Femur (tissue), 1 donor: ENCODE measurements at places on chromosomes 6 and 20.

- DNase-seq = no peak
These were observed 81.3 kb downstream of the ID4 start for GRCh38 chr6:19918436-19918835.

GRCh38 chr6:157376241-157376640, 4.7 kb upstream of the ZDHHC14 start:
- no peak for DNase-seq

DNA sequence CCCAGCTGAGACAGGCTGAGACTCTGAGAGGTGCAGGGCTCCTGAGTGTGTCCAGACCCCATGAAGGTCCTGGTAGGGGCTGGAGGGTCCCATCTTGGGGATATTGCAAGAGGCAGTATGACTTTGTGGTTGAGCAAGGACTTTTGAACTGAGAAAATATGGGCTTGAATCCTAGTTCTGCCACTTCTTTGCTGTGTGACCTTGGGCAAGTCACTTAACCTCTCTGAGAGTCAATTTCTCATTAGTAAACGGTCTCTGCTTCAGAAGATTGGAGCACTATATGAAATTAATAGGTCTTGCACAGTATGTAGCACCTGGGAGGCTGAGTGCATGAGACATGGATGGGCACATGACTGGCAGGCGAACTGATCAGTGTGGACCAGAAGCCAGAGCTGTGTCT, 42.7 kb downstream of the TFEB start:
- no peak for DNase-seq

GRCh38 chr6:104728448-104728847, 131.3 kb downstream of the HACE1 start:
- DNase-seq = no peak

GRCh38 chr6:13472099-13472498, 15.3 kb downstream of the GFOD1 start:
- DNase-seq = no peak

- peak; percentile 81 for DNase-seq
These were observed at the start of gene SMPDL3A for GRCh38 chr6:122789182-122790027. Gene SMPDL3A, plus strand, starts transcription at chr6:122789258. Its CDS starts 89 bp downstream, at chr6:122789347.

- DNase-seq = no peak
These were observed 90.4 kb downstream of the CEBPB start for GRCh38 chr20:50280851-50281655.

GRCh38 chr6:169940481-169941271, 189.3 kb downstream of the ERMARD start:
- no peak for DNase-seq

GRCh38 chr6:130888246-130888645, 61.0 kb downstream of the SMLR1 start:
- DNase-seq = no peak

DNA sequence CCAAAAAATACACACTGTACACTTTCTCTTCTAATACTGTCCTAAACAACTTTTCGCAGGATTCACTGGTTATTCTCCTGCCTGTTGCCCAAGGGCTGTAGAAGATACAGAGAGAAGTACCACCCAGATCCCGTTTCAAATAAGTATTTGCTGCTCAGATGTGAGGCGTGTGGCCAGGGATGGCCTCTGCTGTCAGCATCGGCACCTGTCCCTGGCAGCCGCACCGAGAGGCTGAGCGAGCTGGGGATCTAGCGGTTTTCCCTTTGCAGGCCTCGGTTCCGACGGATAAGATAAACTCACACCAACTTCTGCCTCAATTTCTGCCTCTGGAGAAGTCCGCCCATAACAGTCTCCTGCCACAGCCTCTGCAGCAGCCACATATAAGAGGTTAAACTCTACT, 685.2 kb upstream of the AGPAT4 start:
- no peak for DNase-seq

DNA sequence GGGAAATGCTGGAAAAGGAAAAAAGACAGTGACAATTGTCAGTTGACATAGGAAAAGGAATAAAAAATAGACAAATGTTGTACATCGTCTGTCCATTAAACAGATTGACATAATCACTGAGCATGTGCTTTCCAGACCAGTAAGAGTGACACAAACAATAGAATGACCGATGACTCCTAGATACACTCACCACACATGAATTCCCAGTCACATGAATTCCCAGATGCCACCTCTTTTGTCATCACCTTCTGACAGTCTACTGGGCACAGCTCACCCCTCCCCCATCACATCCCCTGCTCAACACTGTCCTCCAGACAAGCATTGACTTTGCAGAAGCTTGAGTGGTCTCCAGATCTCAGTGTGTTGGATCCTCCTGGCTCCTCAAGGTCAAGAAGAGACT, 25.9 kb downstream of the POM121L2 start:
- DNase-seq = no peak

GRCh38 chr6:133207754-133208153, 33.4 kb upstream of the EYA4 start:
- DNase-seq = no peak

GRCh38 chr20:20174089-20174835, 121.9 kb downstream of the CFAP61 start:
- DNase-seq = no peak

DNA sequence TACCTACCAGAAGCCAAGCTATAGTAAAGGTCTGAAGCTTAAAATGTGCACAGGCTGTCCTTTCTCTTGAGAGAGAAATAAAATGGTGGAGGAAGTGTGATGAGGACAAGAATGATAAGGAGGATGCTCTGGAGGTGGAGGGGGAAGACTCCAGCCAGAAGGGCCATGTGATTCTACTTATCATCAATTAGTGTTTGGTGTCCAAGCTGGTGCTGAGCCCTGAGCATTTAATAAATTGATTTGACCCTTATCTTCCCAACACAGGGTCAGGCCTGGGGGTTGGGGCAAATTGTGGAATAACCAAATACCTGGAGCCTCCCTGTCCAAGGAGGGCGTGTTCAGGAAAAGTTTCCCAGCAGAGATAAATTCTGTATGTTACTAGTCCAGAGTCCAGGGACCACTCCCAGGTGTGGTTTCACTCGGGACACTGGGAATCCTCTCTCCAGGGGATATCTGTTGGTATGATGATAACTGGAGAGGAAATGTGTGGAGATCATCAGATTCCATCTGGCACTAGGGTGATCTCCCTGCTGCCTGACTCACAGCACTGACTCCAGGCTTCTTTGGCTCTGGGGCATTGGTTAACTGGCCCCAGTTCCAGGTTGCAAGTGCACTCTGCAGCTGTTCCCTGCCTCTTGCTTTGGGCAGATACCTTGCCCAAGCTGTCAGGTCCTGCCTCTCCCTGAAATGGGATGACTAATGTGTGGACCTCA, 3.8 kb upstream of the MYBL2 start:
- no peak for DNase-seq

DNA sequence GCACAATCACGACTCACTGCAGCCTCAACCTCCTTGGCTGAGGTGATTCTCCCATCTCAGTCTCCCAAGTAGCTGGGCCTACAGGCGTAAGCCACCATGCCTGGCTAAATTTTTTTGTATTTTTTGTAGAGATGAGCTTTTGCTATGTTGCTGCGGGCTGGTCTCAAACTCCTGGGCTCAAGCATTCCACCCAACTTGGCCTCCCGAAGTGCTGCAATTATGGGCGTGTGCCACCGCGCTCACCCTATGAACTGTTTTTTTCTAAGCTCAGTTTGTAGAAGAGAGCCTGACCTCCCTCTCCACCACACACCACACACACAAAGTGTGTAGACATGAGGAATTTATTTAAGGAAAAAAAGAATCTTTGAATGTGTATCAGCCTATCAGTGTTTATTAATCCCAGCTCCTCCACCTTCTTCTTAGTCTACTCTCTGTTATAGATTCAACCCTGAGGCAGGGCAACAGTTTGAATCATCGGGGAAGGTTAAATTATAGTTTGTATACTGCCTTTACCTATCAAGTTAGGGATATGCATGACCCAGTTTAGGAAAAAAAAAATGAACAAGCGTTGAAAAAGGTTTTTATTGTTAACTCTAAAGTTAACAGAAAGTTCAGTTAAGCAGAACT, 74.1 kb downstream of the PLEKHG1 start:
- DNase-seq = no peak

DNA sequence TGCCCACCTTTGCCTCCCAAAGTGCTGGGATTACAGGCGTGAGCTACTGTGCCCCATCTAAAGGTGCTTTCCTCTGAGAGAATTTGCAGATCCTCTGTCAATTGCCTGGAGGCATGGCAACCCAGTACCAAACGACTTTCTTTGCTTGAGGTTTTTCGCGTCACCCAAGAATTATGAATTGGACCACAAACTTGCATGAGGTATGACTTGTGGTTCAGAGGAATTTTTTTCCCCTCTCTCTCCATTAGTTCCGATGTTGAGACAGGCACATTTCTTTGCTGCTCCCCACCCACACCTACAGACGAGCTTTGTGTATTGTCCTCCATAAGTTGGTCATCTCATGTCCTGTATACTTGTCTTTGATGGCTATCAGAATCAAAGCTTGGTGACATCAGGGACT, 11.8 kb upstream of the SCAF8 start:
- DNase-seq = no peak

DNA sequence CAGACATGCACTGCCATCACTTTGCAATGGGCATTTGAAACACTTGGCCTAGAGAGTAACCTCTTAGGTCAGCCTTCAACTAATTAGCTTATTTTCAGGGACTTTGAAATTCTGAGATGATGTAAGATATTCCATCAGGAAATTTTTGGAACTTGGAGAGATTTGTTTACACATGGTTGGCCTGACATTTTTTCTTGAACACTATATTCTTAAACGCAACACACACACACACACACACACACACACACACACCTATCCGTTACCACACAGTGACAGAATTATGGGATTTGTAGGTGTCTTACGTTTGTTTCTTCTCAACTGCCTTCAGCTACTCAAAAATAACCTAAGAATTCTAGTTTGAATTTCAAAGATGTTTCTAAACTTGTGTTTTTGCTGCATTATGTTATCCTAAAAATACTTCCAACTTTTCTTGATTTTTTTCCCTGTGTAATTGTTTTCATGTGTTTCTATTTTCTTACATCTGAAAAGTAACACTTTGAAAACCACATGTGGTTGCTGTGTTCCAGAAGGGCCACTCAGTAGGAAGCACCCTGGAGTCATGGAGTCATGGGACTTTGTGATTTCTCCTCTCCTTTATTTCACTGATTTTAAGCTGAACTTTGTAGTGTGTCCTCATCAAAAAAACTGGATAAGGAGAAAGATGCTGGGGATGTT, 31.9 kb downstream of the MARCKS start:
- no peak for DNase-seq

DNA sequence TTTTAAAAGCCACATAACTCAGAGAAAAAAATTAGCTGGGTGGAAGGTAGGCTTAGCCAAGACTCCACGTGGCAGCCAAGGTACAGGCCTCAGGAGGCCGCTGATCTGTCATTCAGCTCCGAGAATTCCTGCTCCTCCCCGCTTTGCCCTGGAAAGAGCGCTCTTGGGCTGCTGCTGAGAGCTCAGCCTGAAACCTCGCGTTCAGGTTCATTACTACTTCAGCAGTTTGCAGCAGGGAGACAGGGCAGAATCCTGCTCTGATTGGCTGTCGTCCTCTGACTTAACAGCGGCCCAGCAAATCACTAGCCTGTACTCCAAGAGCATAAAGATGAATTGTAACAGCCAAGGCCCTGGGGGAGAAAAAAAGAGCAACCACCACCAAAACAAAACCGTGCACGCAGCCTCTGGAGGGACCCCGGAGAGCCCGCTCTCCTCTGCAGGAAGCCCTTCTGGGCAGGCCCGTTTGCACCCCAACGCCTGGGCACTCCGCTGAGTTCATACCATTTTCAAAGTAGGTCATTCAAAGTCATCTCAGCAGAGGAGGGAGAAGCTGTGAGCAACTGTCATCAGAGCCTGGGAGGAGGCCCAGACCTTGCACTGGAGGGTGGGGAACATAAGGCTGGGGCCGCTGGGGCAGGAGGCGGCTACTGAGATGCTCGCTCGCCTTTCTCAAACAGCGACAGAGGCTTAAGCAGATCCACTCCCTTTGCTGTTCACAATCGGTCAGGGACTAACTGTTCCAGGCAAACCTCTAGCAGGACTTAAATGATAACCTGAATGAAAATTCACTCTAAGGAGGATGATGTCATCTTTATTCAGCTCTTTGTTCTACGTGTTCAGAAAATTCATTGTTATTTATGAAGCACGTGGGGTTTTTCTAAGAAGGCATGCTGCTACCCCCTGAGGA, 42.3 kb upstream of the ATXN1 start:
- peak; percentile 88 for DNase-seq

DNA sequence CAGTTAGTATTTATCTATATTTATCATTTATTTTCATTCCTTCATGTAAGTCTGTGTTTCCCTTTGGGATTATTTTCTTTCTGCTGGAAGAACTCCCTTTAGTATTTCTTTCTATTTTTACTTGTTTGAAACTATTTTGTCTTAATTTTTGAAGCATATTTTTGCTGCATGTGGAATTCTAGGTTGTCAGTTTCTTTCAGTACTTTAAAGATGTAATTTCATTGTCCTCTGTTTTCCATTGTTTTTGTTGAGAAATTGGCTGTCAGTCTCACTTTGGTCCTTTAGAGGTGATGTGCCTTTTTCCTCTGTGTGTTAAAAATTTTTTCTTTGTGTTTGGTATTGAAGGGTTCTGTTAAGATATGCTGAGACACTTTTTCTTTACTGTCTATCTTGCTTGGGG, 17.1 kb downstream of the RNF182 start:
- DNase-seq = no peak

DNA sequence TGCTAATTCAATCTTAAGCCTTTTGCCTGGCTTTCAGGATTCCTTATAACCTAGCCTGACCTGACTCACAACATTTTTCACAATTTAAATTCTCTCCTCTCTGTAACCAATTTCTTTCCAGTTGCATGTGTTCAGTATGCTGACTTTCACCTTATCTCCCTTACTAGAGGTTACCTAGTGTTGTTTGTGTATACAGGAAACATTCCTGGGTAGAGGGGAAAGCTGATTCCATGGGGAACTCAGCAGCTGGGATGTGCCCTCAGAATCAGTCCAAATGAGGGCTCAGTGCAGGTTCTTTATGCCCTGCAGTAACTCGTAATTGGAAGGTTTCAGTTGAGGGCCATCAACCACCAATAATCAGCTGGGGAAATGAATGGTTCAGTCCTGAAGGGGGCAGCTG, 18.5 kb downstream of the PKIB start:
- no peak for DNase-seq

GRCh38 chr6:105746130-105746505, 340.0 kb upstream of the PRDM1 start:
- DNase-seq = no peak

- DNase-seq = no peak
These were observed 601.9 kb downstream of the HTR1B start for GRCh38 chr6:76861403-76861802.

- no peak for DNase-seq
These were observed 26.0 kb upstream of the CCND3 start for GRCh38 chr6:41967312-41968287.

DNA sequence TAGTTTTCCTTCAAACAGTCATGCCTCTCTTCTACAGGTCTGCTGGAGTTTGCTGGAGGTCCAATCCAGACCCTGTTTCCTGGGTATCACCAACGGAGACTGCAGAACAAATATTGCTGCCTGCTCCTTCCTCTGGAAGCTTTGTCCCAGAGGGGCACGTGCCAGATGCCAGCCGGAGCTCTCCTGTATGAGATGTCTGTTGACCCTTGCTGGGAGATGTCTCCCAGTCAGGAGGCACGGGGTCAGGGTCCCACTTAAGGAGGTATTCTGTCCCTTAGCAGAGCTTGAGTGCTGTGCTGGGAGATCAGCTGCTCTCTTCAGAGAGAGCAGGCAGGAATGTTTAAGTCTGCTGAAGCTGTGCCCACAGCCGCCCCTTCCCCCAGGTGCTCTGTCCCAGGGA, 666.9 kb downstream of the FRK start:
- no peak for DNase-seq
